ENCODE measurements at places on chromosomes 3 and 15. TPM values are rescaled to one million over a fixed set of nuclear protein-coding genes. Genes with fewer than 3 reads are reported as not detected.

- DNase-seq: no peak
These were observed 32.4 kb downstream of the B3GALNT1 start for GRCh38 chr3:161072751-161073150.

DNA sequence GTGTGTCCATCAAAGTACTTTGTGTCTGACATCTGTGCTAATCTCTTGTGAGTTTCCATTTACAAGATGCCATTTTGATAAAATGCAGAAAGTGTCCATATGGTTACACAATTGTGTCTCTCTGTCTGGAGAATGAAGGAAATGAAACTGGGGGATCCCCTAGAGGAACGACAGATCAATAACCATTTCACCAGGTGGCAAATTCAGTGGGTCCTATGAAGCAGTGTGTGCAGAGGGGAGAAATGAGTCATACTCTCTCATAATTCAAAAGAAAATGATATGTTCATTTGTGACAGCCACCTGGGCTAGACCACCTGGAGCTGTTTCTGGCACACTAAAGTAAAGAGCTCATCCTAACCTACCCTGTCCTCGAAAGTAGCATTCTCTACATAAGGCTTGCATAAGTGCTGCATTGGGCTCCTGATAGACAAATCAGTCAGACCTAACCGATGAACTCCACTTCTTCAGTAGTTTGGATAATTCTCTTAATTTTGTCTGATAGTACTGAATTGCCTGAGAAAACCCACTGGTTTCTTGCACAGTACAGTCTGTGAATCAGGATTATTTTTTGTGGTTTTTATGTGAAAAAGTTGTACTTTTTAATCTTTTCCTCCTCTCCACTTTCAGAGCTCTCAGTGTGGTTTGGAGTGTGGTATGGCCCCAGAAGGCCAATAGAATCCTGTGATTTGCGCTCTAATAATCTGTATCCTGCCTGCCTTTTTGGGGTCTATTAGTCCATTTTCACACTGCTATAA is 10.3 kb upstream of the CD47 start:
- no peak for DNase-seq

GRCh38 chr3:124904835-124905492 is 17.8 kb upstream of the ITGB5 start:
- no peak for DNase-seq

- no peak for DNase-seq
These were observed 27.2 kb downstream of the INTS14 start for GRCh38 chr15:65583701-65584100.

The SLC15A2 gene
- total RNA-seq: 1.5 TPM

The POPDC2 gene
- 2.6 TPM for total RNA-seq

Data from ovary (tissue), 10 donors.